ENCODE measurements at places on chromosomes 16 and 17.

DNA sequence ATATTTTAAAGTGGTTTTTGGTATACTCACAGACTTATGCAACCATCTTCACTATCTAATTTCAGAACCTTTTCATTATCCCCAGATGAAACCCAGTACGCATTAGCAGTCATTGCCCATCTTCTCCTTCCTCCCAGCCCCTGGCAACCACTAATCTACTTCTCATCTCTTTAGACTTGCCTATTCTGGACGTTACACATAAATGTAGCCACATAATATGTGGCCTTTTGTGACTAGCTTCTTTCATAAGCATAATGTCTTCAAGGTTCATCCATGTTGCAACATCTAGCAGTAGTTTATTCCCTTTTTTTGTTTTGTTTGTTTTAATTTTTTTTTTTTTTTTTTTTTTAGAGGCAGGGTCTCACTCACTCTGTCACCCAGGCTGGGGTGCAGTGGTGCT lies 28.5 kb upstream of the C17orf107 start:
- DNase-seq, result no peak

DNA sequence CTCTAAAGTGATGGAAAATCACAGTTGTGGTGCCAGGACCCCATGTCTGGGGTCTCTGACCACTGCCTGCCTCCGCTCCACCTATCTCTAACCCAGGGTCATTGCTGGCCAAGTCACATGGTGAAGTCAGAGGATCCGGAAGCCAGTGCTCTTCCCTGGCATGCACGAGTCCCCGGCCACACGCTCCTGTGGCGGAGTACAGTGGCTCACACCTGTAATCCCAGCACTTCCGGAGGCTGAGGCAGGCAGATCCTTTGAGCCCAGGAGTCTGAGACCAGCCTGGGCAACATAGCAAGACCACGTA lies 21.5 kb upstream of the RBFOX3 start:
- peak; percentile 40 for DNase-seq

GRCh38 chr17:32112416-32112815 lies 29.9 kb upstream of the RHOT1 start:
- DNase-seq, result no peak

DNA sequence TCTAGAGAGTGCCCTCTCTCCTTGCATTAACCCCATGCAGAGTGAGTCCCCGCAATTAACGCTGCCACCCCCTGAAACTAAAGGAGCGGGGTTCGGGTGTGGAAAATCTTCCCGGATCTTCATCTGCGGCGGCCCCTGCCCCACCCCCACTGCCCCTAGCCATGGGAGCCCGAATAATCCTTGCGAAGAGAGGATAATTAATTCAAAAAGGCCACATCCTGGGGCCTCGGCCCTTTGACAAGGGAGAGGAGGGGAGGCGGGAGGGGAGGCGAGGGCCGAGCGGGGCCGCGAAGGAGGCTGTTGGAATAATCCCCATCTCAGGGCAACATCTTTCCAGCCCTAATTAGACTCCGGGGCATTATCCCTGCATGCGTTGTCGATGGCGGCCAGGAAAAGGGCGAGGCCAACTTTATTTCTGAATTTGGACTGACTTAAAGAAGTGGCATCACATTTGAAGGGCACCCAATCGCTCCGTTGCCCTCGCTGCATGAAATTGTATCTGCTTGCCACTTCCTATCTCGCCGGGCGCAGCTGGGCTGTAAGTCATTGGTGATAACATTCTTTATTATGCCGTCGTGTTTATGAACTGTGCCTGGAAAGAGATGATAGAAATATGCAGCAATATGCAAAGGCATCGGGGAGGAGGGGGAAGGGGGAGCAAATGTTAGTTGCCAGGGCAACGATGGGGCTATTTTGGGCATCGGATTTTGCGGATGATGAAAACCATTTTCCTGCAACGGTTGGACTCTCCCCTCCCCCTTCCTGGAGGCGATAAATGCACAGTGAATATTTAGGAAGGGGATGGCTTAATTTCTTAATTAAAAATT lies 387.1 kb upstream of the TNRC6C start:
- DNase-seq, result no peak

DNA sequence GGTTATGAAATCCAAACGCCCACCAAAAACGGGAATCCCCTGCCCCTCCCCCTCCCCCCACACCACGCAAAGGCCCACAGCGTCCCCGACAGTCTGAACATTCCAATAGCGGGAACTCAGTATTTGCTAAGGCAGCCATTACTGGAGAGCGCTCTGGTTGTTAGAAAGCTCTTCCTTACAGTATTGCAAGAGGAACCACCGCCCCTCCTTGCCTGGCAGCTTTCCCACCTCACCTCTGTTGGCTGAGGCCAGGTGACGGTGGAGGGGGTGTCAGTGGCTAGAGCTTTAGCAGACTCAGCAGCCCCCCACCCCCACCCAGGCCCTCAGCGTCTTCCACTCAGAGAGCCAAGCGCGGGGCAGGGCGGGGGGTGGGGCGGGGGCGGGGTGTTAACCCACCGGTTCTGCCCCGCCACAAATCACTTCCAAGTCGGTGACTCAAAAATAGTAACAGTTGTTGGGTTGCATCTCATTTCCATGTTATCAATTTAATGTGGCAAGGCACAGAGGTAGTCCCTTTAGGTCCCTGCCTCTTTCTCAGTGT lies 2.2 kb upstream of the PLEKHH3 start:
- DNase-seq, result no peak

DNA sequence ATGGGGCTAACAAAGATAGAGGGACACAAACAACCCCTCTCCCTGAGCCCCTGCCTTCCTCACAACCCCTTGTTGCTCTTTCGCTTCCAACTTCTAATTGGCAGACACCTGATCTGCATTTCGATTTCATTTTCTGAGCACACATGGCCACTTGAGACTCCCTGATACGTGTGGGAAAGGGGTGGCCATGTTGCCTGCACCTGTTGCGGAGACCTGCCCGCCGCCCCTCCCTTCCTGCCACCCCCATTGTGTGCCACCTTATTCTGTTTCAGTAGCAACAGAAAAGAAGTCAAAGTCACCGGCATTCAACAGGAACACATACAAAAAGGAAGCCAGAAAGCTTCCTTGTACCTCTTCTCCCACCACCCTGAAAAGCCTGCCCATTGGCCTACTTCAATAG lies 254.7 kb upstream of the SOX9 start:
- DNase-seq, result no peak

DNA sequence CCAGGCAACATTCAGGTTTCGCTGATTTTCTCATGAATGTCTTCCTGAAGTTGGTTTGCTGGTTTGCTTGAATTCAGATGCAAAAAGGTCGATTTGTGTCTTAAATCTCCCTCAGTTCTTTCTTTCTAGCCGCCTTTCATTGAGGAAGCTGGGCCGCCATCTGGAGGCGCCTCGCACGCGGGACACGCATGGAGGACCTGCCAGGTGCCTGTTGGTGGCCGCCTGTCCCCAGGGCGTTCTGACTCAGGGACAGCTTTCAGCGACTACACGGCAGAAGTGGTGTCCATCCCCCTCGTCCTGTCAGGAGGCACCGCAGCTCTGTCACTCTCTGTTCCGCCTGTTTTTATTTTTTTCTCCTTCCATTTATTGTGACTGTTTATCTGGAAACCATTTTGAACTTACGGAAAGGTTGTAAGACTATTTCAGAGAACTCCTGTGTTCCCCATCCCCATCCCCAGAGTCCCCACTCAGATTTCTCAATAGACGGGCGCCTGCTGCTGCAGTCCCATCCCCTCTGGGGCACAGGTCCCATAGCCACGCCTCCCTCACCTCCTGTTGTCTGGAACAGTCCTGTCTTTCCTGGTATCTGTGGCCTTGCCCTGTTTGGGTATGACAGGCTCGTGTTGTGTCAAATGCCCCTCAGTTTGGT lies 33.2 kb downstream of the COX4I1 start:
- DNase-seq, result no peak

All from sigmoid colon (tissue), 7 donors.